Hematopoietic multipotent progenitor cell treated with erythropoietin and hydrocortisone succinate and interleukin-3 and kit ligand, for 15 days (in vitro differentiated cells): ENCODE measurements at places on chromosomes 6 and 20.

DNA sequence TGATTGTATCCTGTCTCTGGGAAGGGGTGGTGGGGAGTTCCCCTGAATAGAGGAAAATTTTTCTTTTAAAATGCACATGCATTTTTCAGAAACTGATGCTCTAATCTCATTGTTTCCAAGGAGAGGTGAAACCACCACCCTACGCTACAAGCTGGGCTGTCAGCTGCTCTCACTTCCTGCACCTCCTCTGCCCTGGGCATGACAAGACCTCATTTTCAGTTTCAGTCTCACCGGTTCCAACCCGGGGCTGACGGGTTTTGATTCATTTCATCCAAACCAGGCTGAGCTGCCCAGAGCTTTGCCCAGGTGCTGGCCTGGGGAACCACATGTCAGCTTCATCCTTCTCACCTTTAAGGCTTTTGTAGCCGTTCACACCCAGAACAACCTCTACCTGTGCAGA, 99.7 kb downstream of the EYA2 start:
- DNase-seq, result no peak

DNA sequence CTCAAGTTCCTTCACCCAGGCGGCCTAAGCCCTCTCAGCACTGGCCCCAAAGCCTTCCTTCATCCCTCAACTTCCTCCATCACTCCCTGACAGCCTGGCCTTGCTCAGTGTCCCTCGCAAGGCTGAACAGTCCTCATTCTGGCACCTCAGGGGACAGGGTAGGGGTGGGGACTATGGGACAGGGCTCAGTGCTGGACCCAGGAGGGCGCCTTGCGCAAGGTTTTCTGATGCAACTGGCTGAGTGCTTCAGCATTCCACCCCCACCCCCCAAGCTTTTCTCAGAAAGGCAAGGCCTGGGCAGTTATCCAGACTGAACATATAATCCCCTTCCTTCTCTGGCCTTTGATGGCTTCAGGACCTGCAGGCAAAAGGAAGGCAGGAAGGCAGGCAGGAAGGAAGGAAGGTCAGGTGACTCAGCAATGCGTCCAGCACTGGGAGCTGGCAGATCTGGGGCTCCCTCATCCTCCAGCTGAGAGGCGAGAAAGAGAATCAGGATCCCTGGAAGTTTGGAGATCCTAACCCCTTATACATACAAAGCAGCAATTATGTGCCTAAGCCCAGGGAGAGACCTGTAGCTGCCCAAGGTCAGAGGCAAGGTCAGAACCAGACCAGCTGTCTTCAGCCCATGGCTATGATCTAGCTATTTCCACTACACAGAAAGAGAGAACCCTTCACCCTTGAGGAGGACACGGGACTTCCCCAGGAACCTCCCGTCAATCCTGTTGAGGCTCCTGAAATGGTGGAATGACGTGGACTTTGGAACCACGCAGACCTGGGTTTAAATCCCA, 8.6 kb upstream of the TRIB3 start:
- DNase-seq, result no peak

DNA sequence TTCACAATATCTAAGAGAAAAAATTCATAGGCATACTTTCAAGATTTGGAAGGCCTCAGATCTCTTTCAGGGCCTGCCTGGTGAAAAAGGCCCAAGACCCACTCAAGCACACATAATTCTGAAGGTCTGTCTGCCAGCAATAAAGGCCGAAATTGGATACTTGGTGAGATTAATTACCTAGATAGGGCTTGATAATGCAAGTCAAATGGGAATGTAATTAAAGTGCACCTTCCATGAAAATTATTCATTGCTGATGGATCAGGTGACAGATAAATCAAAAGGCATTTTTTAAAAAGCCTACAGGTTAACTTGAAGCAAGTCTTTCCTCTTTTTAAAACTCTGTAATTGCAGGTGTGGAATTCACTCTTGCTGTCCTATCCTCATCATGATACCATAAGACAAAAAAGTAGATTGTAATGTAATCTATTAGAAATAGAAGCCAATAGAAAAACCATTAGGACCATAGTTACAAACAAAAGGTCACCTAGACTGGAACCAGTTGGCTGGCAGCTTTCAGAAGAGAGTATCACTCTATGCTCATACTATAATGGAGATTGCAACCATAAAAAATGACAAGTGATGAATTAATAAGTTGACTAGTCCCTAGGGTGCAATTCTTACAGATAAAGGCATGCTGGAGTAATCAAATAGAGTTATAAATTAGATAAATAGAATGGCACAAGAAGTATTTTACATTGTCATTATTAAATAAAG, 77.3 kb downstream of the EPHA7 start:
- no peak for DNase-seq

DNA sequence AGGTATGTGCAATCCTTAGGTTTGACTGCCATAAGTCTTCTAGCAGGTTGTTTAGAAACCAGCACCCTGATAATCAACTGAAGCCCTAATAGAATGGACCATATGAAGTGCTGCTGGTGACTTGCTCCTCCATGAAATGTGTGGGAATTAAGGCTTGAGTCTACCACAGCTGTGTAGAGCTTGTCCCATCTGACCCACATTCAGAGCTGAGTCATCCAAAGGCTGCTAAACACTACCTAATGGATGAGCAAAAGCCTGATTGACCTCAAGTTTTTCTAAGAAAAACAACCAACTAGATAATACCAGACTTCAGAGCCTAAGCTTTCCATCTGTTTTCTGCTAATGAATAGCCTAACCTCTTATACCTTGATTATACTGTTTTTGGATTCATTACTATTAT, 120.3 kb upstream of the MOCS1 start:
- no peak for DNase-seq

DNA sequence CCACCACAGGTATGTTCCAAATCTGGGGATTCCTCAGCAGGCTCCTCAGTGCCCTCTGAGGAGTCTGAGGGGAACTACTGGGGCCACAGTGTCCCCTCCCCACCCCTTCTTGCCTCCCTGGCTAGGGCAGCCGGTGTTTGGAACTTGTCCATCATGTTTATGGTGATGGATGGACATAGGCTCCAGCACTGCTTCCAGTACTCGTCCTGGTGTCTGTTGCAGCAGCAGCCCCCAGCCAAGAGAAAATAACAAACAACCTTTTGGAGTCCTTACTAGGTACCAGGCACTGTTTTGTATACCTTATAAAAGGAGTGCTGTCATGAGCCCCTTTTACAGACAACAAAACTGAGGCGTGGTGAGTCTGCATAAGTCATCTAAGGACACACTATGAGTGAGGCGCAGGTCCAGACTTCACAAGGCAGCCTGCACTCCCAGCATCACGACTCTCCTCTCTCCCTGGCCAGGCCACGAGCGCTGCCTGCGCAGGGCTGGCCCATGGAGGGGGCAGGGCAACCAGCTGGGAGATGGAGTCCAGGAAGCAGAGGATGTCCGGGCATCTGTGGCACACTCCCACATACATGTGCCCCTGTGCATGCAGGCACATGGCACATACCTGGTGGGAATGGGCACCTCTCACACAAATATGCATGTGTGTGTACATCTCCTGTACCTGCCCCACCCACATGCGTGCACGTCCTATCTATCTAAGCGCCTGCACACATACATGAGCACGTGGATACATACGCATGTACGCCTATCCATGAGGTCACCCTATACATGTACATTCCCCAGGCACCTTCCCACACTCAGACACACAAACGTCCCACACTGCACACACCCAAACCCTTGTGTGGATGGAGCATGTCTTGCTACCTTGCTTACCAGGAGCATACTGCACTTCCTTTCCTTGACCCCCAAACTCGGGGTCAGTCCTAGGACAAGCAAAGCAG, 152.7 kb downstream of the VEGFA start:
- DNase-seq, result no peak

DNA sequence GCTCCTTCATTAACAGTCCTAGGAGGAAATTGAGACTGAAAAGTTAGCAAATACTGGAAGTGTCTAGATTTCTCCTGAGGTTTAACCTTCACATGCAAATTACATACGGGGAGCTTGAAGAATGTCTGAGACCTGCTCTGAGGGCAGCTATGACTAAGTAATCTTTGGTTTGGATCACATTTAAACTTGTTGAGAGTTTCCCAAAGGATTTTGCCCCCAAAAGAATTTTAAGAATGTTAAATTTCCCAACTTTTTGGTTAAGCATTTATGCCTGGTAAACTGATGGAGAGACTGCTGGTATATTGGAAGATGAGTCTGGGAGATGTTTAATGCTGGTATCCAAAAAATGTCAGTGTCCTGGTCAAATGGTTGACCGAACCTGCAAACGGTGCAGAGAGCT, 97.0 kb downstream of the RREB1 start:
- DNase-seq, result no peak

DNA sequence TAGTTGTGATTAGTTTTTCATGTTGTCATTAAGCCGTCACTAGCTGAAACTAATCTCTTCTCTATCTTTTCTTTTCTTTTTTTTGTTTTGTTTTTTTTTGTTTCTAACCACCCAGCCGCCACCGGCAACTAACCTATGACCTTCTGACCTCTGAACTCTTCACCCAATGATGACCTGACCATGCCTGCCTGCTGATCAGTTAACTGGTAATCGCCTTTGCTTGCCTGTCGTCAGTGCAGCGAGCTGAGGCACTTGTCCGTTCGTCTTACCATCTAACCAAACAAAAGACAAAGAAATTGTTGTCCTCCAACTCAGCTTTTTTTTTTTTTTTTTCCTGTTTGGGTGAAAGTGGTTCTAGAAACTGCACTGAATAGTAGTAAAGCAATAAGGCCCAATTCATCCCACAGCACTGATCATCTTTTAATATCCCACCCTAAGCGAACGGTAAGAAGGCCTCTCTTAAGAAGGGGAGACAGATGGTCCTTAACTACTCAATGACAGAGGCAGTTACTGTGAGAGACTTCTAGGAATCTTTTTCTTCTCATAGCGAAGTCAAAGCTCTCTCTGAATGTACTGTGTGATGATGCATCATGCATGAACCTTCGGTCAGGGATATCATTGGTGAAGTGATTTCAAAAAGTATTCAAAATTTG, 156.2 kb downstream of the QKI start:
- DNase-seq, result no peak

DNA sequence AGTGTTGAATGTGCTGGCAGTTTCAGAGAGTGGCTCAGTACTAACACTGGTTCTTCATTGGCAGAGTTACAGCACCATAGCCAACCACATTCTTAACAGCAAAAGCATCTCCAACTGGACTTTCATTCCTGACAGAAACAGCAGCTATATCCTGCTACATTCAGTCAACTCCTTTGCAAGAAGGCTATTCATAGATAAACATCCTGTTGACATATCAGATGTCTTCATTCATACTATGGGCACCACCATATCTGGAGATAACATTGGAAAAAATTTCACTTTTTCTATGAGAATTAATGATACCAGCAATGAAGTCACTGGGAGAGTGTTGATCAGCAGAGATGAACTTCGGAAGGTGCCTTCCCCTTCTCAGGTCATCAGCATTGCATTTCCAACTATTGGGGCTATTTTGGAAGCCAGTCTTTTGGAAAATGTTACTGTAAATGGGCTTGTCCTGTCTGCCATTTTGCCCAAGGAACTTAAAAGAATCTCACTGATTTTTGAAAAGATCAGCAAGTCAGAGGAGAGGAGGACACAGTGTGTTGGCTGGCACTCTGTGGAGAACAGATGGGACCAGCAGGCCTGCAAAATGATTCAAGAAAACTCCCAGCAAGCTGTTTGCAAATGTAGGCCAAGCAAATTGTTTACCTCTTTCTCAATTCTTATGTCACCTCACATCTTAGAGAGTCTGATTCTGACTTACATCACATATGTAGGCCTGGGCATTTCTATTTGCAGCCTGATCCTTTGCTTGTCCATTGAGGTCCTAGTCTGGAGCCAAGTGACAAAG, 17.0 kb upstream of the ADGRF4 start:
- DNase-seq, result no peak

DNA sequence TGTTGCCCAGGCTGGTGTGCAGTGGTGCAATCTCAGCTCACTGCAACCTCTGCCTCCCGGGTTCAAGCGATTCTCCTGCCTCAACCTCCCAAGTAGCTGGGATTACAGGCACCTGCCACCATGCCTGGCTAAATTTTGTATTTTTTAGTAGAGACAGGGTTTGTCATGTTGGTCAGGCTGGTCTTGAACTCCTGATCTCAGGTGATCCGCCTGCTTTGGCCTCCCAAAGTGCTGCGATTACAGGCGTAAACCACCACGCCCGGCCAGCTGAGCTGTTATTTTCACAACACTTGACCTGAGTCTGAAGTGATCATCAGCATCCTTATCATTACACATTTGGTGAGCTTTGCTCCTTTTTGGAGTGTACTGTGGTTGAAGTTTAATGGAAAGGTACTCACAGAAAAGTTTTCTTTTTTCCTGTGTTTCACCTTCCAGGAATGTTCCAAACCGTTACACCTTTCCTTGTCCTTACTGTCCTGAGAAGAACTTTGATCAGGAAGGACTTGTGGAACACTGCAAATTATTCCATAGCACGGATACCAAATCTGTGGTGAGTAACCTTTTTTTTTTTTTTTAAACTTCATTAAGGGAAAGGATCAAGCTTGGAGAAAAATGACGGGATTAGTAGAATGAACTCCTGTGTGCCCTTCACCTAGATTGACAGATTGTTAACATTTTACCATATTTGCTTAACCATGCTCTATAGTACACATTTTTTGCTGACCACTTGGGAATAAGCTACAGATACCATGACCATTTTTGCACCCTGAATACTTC, 9.7 kb downstream of the RNF114 start:
- no peak for DNase-seq

DNA sequence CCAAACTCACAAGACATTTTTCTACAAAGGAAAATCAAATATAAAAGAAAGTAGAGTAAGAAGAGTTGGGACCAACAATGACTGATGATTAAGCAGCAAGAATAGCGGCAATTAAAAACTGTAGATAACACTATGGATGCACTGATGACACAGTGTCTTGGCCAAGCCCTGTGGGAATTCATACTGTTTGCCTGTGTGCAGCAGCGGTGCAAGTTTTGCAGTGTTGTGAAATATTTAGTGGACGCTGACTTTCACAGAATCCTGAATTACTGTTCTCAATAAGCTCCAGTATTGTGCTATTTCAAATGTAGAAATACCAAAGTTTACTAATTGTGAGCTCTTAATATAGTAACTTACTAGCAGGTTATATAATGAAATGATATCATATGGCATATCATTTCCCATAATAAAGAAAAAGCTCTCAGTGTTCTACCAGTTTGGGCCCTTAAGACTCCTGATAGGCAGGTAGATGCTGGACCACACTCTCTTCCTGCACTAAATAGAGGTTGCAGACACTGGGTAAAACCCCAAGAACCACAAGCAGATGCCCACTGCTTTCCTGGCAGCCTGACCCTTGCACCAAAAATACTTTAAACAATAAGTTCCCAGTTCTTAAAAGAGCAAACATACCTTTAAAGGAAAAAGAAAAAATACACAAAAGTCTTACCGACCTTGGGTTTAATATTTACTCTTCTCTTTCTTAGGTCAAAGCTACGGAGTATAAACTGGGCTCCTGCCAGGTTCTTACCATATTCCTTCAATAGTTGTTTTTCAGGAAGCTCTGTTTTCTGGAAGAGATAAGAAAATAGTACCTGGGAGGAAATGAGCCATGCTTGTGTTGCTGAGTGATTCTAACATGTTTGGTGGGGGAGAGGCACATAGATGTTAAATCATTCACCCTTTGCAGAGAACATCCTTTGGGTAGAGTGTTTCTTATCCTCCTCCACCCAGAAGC, 41.6 kb downstream of the ANKEF1 start:
- DNase-seq, result no peak
